NCI-H510A (cell line): ENCODE measurements at places on chromosomes 1 and 21.

DNA sequence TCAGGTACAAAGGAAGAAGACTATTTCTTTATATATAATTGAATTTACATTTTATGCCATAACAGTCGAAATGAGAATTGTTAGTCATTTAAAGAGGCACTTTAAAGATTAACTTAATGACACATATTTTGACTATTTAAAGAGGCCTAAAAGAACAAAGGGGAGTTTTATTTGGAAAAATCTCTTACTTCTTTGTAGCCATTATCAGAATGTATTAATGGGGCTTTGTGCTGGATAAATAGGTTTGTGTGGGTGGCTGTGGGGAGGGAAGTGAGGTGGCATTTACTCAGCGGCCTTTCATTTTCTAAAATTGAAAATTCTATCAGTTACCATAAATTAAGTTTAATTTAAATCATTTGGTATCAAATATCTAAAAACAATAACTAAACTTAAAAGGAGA is 462.2 kb upstream of the CXADR start:
- no peak for DNase-seq

- no peak for DNase-seq
These were observed 62.7 kb downstream of the ZNF684 start for GRCh38 chr1:40594187-40594531.

GRCh38 chr1:200311256-200311655 is 98.6 kb downstream of the ZNF281 start:
- DNase-seq: no peak

GRCh38 chr1:42736571-42737200 is 3.4 kb downstream of the CLDN19 start:
- DNase-seq: no peak
